ENCODE measurements at places on chromosomes 3 and 15.

- DNase-seq: no peak
Observed at GRCh38 chr3:57733790-57734189, 22.3 kb upstream of the SLMAP start.

DNA sequence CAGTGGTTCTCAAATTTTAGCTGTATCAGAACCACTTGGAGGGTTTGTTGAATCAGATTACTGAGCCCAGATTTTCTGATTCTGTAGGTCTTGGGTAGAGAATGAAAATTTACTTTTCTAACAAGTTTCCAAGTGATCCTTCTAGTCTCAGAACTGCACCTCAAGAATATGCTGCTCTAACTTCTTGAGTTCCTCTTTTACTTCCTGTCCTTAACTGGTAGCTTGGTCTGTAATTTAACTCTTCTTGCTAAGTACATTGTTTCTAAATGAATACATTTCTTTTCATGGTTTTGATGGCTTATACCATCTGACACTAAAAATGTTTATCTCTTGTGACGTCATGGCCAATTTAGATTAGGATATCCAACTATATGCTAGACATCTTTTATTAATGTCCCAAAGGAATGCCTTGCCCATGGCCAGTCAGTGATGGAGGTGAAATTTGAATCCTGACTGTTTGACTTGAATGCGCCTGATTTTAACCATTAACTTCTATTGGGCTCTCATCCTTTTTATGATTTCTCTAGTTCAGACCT is 262.6 kb upstream of the NAALADL2 start:
- no peak for DNase-seq

- DNase-seq: no peak
Observed at GRCh38 chr15:72737723-72738122, 45.8 kb downstream of the ADPGK start.

DNA sequence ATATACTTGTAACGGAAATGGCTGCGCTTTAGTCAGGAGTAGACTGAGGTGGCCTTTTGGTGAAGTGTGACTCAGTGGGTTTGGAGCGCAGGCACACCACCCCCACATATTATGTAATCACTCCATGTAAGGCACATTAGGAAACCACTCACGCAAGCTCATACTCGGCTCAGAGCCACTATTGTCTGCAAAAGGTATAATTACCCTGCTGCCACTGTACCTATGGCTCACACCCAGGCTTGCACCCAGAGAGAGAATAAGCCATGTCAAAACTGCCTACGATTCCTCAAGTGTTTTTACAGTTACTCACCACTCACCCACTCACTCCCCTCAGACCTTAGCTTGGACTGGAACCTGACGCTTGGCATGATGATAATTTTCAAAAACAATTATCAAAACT is 611.9 kb upstream of the CCDC54 start:
- no peak for DNase-seq

GRCh38 chr3:54713455-54713854 is 214.4 kb downstream of the LRTM1 start:
- DNase-seq: no peak
